ENCODE measurements at places on chromosomes 2 and 18.

DNA sequence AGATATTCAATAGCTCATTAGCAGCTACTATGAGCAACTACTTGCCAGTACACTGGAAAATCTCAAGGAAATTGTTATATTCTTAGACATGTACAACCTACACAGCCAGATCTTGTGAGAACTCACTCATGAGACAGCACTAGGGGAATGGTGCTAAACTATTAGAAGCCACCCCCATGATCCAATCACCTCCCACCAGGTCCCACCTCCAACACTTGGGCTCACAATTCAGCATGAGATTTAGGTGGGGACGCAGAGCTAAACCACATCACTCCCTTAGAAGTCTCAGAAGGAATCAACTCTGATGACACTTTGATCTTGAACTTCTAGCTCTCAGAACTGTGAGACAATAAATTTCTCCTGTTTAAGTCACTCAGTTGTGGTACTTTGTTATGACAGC is 418.3 kb upstream of the SPHKAP start:
- no peak for DNase-seq

DNA sequence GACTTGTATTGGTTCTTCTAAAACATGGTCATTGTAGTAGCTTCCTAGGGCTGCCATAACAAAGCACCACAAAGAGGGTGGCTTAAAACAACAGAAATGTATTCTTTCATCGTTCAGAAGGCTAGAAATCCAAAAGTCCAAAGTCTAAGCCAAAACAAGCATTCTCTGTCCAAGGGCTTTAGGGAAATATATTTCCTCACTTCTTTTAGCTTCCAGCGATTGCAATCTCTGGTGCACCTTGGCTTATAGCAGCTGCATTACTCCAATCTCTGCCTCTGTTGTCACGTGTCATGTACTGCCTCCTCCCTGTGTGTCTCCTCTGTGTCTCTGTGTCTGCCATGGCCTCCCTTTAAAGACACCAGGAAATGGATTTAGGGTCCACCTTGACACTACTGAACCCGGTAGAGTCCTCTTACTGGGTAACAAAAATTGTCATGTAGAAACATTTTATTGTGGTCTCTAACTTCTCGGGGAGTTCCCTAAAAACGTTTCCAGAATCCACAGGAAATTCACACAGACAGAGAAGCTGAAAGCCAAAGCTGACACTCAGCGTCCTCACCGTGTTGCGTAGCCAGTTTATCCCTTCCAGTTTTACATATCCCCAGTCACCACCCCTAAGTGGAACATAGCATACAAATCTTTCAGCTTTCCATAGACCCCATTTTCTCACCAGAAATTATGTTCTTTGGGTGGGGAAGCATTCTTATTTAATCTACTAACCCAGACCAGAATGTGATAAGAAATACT is 20.7 kb upstream of the TTN start:
- no peak for DNase-seq

- DNase-seq: no peak
Observed at GRCh38 chr2:190350371-190350770, 7.0 kb downstream of the INPP1 start.

DNA sequence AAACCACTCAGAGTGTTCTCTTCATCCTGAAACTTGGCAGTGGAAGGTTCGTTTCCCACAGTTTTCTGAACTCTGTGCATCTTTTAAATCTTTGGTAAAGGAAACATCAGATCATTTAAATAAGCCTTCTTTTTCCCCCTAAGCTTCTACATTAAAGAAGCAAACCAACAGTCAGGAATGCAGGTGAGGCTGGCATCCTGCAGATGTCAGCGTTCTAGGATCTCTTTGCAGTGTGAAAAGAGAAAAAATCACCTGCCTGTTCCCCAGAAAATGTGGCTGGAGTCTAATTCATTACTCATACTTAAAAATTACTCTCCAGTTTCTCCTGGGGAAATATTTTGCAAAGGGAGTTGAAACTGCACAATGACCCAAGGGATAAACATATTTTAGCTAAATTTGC is 64.5 kb upstream of the ZCCHC2 start:
- DNase-seq: no peak

- DNase-seq: no peak
Observed at GRCh38 chr2:38148501-38148900, 72.5 kb upstream of the CYP1B1 start.

GRCh38 chr18:69588301-69588700 is 187.6 kb downstream of the DOK6 start:
- no peak for DNase-seq

DNA sequence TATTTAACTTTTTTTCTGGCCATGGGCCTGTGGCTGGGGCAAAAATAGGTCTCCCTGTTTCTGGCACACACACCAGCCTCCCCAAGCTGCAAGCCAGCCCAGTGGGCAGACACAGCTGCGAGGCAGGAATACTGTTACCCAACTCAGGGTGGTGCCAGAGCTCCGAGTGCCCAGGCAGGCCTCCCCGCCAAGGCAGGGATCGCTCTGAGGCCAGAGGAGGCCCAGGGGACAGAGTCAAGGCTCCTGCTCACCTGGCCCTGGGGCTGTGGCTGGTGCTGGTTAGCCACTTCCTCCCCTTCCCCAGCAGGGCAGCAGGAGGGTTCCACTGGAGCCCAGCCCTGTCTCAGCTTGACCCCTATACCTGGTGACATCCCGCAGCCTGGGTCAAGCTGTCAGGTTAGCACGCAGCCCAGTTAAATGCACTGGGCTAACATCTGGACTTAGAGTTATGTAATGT is 67.1 kb upstream of the EPAS1 start:
- DNase-seq: no peak

- DNase-seq: no peak
Observed at GRCh38 chr2:199484927-199485326, 27.2 kb upstream of the SATB2 start.

- DNase-seq: no peak
Observed at GRCh38 chr2:44751754-44752479, 189.6 kb upstream of the SIX3 start.

- no peak for DNase-seq
Observed at GRCh38 chr18:69999656-70000055, 52.0 kb upstream of the CD226 start.

GRCh38 chr2:182713601-182714000 is 2.5 kb upstream of the DNAJC10 start:
- no peak for DNase-seq

- DNase-seq: no peak
Observed at GRCh38 chr2:37149626-37150322, 7.0 kb downstream of the EIF2AK2 start.

- DNase-seq: peak; percentile 64
Observed at GRCh38 chr2:7427293-7428060, 510.3 kb downstream of the RNF144A start.

- no peak for DNase-seq
Observed at GRCh38 chr18:10371165-10371564, 83.3 kb upstream of the APCDD1 start.

GRCh38 chr2:116435648-116436047 is 1378.8 kb upstream of the DDX18 start:
- DNase-seq: no peak

- DNase-seq: no peak
Observed at GRCh38 chr2:78127424-78127823, 605.2 kb upstream of the LRRTM4 start.

- DNase-seq: no peak
Observed at GRCh38 chr18:55334875-55335274, 253.1 kb downstream of the TCF4 start.

- no peak for DNase-seq
Observed at GRCh38 chr2:73291093-73291460, 2.3 kb downstream of the EGR4 start.

Measured in NCI-H187 (cell line).